ENCODE measurements at places on chromosomes 3 and 15. TPM values are rescaled to one million over a fixed set of nuclear protein-coding genes. Genes with fewer than 3 reads are reported as not detected.

Gene MEIS2
- polyA plus RNA-seq: 10.7 TPM

Gene TAGLN3
- polyA plus RNA-seq: 50.7 TPM

- peak overlapping the region; percentile 94 for H3K4me3 ChIP-seq
- DNase-seq: peak; percentile 33
- H3K27me3 ChIP-seq: no peaks in the 10 kb centered on the region
- H3K27ac ChIP-seq: peak overlapping the region; percentile 80
- peaks cover 19% of the 10 kb centered on the region for H3K4me1 ChIP-seq
Measured at GRCh38 chr3:10248984-10249748, 907 bp downstream of the TATDN2 start.

DNA sequence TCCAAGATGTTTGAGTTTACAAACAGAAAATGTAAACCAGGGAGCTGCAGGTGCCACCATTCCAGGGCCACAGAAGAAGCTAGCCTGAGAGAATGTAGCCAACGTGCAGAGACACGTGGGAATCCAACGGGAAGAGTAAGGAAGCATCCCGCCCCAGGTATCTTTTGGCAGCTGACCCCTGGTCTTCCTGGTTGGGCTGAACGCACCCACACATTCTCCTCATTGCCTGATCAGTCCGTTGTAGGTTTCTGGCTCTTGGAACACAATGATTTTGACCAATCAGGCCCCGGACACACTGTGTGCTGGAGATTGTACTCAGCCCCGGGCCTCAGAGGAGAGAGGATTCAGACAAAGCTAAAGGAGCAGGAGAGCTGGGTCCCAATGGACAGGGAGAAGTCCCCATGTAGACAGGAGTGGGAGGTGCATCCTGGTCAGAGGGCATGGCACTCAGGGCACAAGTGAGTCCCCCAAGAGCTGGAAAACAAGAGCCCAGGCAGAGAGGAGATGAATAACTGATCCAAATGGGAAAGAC is 102.3 kb downstream of the TPRA1 start:
- H3K27ac ChIP-seq: no peak overlapping the region
- H3K4me1 ChIP-seq: no peaks in the 10 kb centered on the region
- H3K27me3 ChIP-seq: no peaks in the 10 kb centered on the region

GRCh38 chr3:76788206-76788605 is 251.7 kb upstream of the ROBO2 start:
- H3K36me3 ChIP-seq: no peaks in the 10 kb centered on the region
- H3K27ac ChIP-seq: no peak overlapping the region
- H3K4me1 ChIP-seq: no peaks in the 10 kb centered on the region
- H3K27me3 ChIP-seq: no peaks in the 10 kb centered on the region
- no peak for DNase-seq

GRCh38 chr3:171690281-171690680 is 120.0 kb downstream of the PLD1 start:
- H3K4me1 ChIP-seq: no peaks in the 10 kb centered on the region
- H3K27me3 ChIP-seq: no peaks in the 10 kb centered on the region
- no peak overlapping the region for H3K27ac ChIP-seq
- no peak for DNase-seq
- no peak overlapping the region for H3K4me3 ChIP-seq
- no peaks in the 10 kb centered on the region for H3K36me3 ChIP-seq

DNA sequence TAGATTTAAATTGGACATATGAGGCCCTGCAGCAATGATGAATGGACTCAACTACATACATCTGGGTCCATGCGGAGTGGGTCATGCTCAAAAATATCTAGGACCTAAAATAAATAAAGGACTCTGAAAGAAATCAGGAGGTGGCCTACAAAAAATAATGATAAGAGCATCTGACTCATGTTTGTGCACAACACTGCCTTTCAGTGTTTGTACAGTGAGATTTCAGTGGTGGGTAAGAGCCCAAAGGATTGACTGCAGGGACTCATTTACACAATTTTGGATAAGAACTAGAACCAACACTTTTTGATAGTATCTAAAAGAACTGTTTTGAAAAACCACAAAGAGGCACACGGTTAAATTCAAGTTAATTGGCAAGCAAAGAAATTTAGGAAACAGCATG is 285.5 kb downstream of the SLC9A9 start:
- H3K36me3 ChIP-seq: no peaks in the 10 kb centered on the region
- H3K4me1 ChIP-seq: no peaks in the 10 kb centered on the region
- no peak overlapping the region for H3K4me3 ChIP-seq
- H3K27ac ChIP-seq: no peak overlapping the region
- no peak for DNase-seq

- H3K27me3 ChIP-seq: no peaks in the 10 kb centered on the region
- peak overlapping the region; percentile 79 for H3K4me3 ChIP-seq
- peak overlapping the region; percentile 82 for H3K27ac ChIP-seq
Measured at GRCh38 chr3:53255423-53255774, 423 bp downstream of the TKT start.

Data from pancreas (tissue), 10 donors.